ENCODE measurements at places on chromosomes 6 and 20.

DNA sequence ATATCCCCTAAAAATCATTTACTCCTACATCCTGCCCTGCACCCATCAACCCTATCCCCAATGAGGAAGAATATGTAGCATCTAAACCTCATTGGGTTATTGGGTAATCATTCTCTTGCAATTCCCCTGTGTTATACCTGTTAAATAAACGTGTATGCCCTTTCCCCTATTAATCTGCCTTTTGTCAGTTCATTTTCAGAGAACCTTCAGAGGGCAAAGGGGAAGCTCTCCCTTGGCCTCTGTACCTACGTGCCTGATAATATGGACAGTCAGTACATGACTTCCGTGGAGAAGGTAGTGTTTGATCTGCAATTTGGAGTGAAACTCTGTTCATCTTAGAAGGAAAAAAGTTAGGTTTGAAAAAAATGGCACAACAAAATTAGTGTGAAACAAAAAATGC, 173.5 kb upstream of the RUNX2 start:
- no peak for DNase-seq

DNA sequence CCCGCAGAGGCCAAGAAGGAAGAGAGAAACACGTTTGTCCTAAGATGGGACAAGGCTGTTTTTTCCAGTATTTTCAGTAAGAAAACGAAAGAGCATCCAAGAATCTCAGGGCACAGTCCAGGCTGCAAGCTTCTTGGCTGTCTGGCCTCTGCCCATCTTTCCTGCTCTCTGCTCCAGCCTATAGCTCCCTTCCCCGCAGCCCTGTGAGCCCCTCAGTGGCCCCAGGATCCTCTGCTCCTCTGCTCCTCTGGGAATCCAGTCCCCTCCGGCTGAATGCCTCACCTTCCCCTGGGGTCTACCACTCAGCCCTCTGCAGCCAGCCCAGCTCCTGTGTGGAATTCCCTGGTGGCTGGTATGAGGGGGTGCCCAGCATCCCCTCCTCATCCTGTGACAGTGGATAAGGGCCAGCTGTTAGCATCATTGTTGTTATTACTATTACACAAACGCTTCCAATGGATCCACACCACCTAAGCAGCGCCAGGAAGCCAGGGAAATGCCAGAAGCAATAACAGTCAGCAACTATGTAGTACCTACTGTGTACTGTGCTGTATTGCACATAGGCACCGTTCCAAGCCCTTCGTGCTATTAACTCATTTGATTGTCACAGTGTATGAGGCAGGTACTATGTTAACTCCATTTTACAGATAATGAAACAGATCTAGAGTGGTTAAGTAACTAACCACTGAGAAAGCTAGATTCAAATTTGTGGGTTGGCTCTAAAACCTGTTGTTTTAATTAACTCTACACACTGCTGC, 60.3 kb upstream of the PTPN1 start:
- DNase-seq: no peak

GRCh38 chr6:52573295-52573694, 3.6 kb downstream of the TRAM2 start:
- DNase-seq: no peak

DNA sequence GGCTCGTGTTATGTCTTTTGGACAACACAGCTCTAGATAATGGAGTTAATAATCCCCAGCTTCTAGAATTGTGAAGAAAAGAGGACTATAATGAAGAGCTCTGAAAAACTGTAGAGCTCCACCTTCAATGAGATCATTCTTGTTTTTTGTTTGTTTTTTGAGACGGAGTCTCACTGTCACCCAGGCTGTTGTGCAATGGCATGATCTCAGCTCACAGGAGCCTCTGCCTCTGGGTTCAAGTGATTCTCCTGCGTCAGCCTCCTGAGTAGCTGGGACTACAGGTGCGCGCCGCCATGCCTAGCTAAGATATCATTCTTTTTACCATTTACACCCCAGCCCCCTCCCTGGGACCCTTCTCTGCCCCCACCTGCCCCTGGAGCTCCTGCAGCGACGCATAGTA, 36.6 kb downstream of the ERGIC3 start:
- no peak for DNase-seq

GRCh38 chr6:149897855-149898744, at the start of gene RAET1E:
RAET1E (minus strand) TSS chr6:149898113; CDS start chr6:149890901, 7,212 bp downstream.
- no peak for DNase-seq

GRCh38 chr6:113006494-113006893, 659.4 kb downstream of the RFPL4B start:
- no peak for DNase-seq

DNA sequence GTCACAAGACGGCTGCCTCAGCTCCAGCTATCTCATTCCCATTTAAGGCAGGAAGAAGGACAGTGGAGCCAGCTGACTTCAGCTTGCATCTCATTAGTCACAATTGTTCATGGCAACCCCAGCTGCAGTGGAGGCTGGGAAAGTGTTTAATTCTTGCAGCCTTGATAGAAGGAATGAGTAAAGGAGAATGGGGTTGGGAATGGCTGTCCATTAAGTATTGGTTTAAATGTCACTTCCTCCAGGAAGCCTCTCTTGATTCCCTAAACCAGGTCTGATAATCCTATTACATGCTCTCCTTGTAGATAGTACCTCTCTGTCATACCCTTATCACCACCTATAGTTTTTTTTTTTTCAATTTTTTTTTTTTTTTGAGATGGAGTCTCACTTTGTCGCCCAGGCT, 166.4 kb downstream of the TFAP2C start:
- no peak for DNase-seq

GRCh38 chr6:45892696-45893245, 122.9 kb downstream of the CLIC5 start:
- no peak for DNase-seq

GRCh38 chr6:163354761-163355425, 59.6 kb upstream of the QKI start:
- no peak for DNase-seq

GRCh38 chr6:17820055-17820454, 113.3 kb upstream of the NUP153 start:
- no peak for DNase-seq

GRCh38 chr6:16184551-16184950, 53.8 kb upstream of the GMPR start:
- DNase-seq: no peak

GRCh38 chr6:162825597-162825996, 97.8 kb downstream of the PACRG start:
- no peak for DNase-seq

Data from activated CD8-positive, alpha-beta memory T cell treated with anti-CD3 and anti-CD28 coated beads for 1 hour (primary cell).